Putamen (tissue), 1 donor: ENCODE measurements at places on chromosomes 1 and 21.

DNA sequence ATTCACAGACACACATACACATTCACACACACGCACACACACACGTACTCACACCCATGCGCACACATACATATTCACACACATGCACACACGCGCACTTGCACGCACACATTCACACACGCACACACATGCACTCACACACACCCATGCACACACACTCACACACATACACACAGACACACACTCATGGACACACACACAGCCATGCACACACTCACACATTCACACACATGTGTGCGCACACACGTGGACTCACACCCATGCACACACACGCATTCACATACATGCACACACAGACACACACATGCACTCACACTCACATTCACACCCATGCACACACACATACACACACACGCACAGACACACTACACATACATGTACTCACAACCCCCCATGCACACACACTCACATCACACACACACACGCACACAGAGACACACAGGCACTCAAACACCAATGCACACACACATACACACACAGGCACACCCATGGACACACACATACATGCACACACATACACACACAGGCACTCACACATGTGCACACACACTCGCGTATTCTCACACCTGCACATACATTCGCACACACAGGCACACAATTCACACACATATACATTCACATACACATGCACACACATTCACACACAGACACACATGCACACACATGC lies 589.1 kb downstream of the PTPRU start:
- DNase-seq = no peak

DNA sequence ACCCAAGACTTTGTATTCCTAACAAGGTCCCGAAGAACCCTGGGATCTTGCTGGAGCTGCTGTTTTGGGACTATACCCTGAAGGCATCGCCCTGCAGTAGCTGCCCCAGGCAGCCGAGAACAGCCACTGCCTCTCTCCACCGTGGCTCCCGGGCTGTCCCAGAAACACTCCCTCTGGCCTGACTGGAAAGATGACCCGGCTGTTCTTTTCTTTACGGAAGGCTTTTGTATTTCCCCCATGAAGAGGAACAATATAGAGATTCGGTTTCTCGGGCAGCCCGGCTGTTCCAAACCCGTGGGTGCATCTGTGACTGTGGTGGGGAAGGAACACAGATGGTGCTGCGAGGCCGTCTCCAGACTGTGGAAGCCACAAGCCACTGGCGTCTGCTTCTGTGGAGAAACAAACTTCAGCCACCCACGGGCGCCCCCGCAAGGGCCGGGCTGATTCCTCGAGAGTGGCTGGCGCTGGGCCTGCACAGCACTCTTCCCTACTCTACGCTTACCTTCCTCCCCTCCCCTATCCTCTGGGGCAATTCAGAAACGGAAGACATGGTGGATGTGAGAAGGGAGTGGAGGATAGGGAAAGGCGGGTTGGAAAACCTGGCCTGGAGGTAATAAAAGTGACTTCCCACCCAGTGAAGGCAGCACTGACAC lies 33.7 kb upstream of the VASH2 start:
- DNase-seq = no peak

GRCh38 chr1:220313576-220313975 lies 41.3 kb upstream of the RAB3GAP2 start:
- no peak for DNase-seq

- DNase-seq = peak; percentile 70
Observed at GRCh38 chr1:115189814-115190539, 100.7 kb upstream of the TSPAN2 start.

GRCh38 chr21:35611708-35612132 lies 448.6 kb downstream of the SETD4 start:
- no peak for DNase-seq
